ENCODE measurements at places on chromosomes 2 and 18. TPM values are rescaled to one million over a fixed set of nuclear protein-coding genes. Genes with fewer than 3 reads are reported as not detected.

SLC9A4 gene
- not detected for total RNA-seq

MYO5B gene
- 28.5 TPM for total RNA-seq

MYO7B gene
- total RNA-seq, result 1.4 TPM

GKN1 gene
- total RNA-seq, result not detected

MERTK gene
- 43.6 TPM for total RNA-seq

SCN2A gene
- total RNA-seq, result 0.87 TPM

ALPI gene
- not detected for total RNA-seq

CAMKMT gene
- total RNA-seq, result 5.4 TPM

- peak within 1 kb of the TSS; percentile 11 for H3K4me3 ChIP-seq
- H3K4me1 ChIP-seq, result no peaks in the 10 kb centered on the region
- DNase-seq, result peak; percentile 12
- H3K36me3 ChIP-seq, result no peaks in the 10 kb centered on the region
- H3K27me3 ChIP-seq, result no peaks in the 10 kb centered on the region
Measured at GRCh38 chr2:157257312-157258252, at the start of gene GALNT5. TSS of gene GALNT5 (plus strand) at chr2:157257705. CDS start at chr2:157258083, 378 bp downstream.

GRCh38 chr18:30186245-30186644 is 856.3 kb downstream of the DSC3 start:
- H3K4me3 ChIP-seq, result no peak overlapping the region
- no peaks in the 10 kb centered on the region for H3K36me3 ChIP-seq
- H3K4me1 ChIP-seq, result no peaks in the 10 kb centered on the region
- no peak for DNase-seq
- no peak overlapping the region for H3K27ac ChIP-seq

DNA sequence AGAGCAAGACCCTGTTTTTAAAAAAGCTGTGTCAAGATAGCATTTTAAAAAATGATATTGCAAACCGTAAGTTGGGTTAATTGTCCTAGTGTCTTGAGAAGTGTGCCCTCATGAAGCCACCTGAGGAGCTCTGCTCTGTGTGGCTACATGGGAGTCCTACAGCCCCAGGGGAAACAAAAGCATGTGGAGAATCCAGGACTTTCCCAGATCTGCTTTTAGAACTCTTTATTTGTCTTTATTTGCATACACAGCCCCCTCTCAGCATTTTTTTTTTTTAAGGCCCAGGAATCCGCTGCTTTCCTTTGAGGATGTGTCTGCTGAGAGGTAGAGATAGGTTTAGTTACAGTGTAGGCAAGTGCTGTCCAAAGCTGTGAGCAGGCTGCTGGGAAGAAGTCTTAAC is 219.2 kb downstream of the FHOD3 start:
- no peak overlapping the region for H3K27ac ChIP-seq
- no peak for DNase-seq
- no peak overlapping the region for H3K4me3 ChIP-seq
- no peaks in the 10 kb centered on the region for H3K4me1 ChIP-seq

DNA sequence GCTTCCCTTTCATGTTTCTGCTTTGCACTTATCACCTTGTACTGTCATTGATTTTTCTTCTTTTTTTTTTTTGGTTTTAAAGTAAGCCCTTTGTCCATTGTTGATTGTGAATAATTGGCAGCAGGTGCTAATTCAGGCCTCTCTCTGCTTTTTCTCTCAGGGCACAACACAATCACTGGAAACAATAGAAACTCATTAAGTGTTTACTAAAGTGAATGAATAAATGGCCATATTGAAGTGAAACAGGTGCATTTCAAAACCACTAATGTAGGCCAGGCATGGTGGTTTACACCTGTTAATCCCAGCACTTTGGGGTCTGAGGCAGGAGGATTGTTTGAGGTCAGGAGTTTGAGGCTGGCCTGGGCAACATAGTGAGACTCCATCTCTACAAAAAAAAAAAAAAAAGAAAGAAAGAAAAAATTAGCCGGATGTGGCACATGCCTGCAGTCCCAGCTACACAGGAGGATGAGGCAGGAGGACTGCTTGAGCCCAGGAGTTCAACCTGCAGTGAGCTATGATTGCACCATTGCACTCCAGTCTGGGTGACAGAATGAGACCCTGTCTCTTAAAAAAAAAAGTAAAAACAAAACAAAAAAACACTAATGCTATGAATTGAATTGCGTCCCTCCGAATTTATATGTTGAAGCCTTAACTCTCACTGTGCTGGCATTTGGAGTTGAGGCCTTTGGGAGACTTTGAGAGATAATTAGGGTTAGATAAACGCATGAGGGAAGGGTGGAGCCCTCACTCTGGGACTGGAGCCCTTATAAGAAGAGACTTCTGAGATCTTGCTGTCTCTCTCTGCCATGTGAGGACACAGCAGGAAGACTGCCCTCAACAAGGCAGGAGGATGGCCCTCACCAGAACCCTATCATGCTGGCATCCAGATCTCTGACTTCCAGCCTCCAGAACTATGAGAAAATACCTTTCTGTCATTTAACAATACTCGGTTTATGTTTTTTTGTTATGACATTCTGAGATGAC is 19.9 kb downstream of the SLC38A11 start:
- no peak for DNase-seq
- no peaks in the 10 kb centered on the region for H3K4me1 ChIP-seq
- H3K27me3 ChIP-seq, result no peaks in the 10 kb centered on the region
- H3K4me3 ChIP-seq, result no peak overlapping the region

GRCh38 chr2:9764153-9764778 is 79.0 kb upstream of the TAF1B start:
- H3K4me1 ChIP-seq, result no peaks in the 10 kb centered on the region
- DNase-seq, result no peak
- H3K4me3 ChIP-seq, result no peak overlapping the region
- no peaks in the 10 kb centered on the region for H3K27me3 ChIP-seq

DNA sequence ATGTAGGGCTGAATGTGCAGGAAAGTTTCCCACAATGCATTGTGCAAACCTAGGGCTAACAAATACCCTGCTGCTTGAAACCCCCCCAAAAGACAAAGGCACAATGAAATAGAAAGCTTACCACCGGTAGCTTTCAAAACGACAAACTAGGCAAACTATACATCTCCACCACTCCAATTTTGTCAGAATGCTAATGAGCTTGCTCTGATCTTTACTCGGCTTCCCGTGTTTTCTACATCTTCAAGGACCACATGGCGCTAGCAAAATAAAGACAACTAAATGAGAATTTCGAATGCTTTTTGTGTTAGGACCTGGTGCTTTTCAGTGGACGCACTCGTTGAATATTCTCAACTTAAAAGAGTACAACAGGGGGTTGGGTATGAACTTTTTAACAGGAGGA is 37.2 kb upstream of the OTX1 start:
- no peaks in the 10 kb centered on the region for H3K27me3 ChIP-seq
- no peaks in the 10 kb centered on the region for H3K4me1 ChIP-seq
- no peak overlapping the region for H3K4me3 ChIP-seq
- no peaks in the 10 kb centered on the region for H3K36me3 ChIP-seq

GRCh38 chr2:178101321-178102079 is 10.7 kb upstream of the RBM45 start:
- no peak overlapping the region for H3K4me3 ChIP-seq
- no peak overlapping the region for H3K27ac ChIP-seq
- H3K36me3 ChIP-seq, result no peaks in the 10 kb centered on the region
- no peak for DNase-seq
- H3K27me3 ChIP-seq, result no peaks in the 10 kb centered on the region

DNA sequence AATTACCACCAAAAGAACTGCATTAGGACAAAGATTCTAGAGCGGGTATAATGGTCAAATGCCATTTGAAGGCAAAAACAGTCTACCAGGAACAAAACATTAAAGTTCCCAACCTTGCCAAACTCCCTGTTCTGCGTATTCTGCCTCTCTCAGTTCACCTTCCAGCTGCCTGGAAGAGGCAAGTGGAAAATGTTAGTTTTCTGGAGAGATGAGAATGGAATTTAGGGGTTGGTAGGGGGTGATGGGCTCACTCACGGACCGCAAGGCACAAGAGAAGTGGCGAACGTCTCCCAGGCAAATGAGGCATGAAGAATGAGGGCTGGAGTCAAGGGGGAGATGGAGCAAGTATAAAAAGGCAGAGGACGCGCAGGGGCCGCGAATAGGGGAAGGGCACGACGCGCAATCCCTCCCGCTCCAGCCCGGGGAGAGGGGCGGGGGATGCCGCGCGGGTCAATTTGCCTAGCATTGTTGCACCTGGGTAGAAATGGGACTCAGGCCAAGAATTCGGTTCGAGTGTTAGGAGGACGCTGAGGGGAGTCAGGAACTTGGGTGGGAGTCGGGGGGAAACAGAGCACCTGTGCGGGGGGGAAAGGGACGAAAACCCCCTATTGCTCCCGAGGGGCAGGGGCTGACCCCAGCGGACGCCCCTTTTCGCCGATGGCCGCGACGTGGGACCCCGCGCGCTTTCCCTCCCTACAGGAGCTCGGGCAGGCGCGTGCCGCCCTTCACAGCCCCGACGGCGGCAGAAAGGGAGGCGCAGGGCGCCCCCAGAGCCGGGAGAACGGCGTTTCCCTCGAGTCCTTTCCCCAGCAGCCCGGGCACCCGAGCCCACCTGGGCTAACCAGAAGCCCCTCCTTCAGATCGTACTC is 573 bp downstream of the PAIP2B start:
- peak overlapping the region; percentile 75 for H3K27ac ChIP-seq

GRCh38 chr2:232103140-232103737 is 141.7 kb downstream of the DIS3L2 start:
- H3K27ac ChIP-seq, result no peak overlapping the region
- no peak for DNase-seq
- no peak overlapping the region for H3K4me3 ChIP-seq

- no peak overlapping the region for H3K4me3 ChIP-seq
- no peaks in the 10 kb centered on the region for H3K27me3 ChIP-seq
- DNase-seq, result no peak
- H3K36me3 ChIP-seq, result no peaks in the 10 kb centered on the region
- H3K4me1 ChIP-seq, result no peaks in the 10 kb centered on the region
- H3K27ac ChIP-seq, result no peak overlapping the region
Measured at GRCh38 chr2:96957244-96957643, 29.1 kb downstream of the FAM178B start.

GRCh38 chr2:31083234-31083993 is 54.8 kb downstream of the GALNT14 start:
- H3K27me3 ChIP-seq, result no peaks in the 10 kb centered on the region
- no peak overlapping the region for H3K4me3 ChIP-seq
- no peaks in the 10 kb centered on the region for H3K4me1 ChIP-seq
- H3K36me3 ChIP-seq, result no peaks in the 10 kb centered on the region
- no peak overlapping the region for H3K27ac ChIP-seq
- no peak for DNase-seq

- DNase-seq, result no peak
- no peak overlapping the region for H3K27ac ChIP-seq
- no peaks in the 10 kb centered on the region for H3K27me3 ChIP-seq
- no peaks in the 10 kb centered on the region for H3K36me3 ChIP-seq
Measured at GRCh38 chr18:3100498-3101132, 87.7 kb upstream of the LPIN2 start.

- H3K27me3 ChIP-seq, result no peaks in the 10 kb centered on the region
- DNase-seq, result no peak
- H3K4me3 ChIP-seq, result no peak overlapping the region
- H3K27ac ChIP-seq, result no peak overlapping the region
Measured at GRCh38 chr2:207873794-207874193, 104.1 kb upstream of the FZD5 start.

DNA sequence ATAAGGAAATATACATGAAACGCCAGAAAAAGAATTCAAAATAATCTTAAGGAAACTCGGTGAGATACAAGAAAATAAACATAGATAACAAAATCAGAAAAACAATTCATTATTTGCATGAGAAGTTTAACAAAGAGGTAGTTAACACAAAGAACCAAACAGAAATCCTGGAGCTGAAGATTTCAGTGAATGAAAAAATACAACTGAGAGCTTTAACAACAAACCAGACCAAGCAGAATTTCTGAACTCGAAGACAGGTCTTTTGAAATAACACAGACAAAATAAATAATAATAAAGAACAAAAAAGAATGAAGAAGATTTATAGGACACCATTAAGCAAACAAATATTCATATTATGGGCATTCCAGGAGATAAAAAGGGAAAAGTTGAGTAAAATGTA is 204.7 kb downstream of the ATAD2B start:
- no peaks in the 10 kb centered on the region for H3K27me3 ChIP-seq
- H3K27ac ChIP-seq, result no peak overlapping the region
- no peaks in the 10 kb centered on the region for H3K4me1 ChIP-seq
- H3K36me3 ChIP-seq, result no peaks in the 10 kb centered on the region
- no peak overlapping the region for H3K4me3 ChIP-seq
- no peak for DNase-seq

GRCh38 chr2:59032499-59032898 is 791.4 kb upstream of the FANCL start:
- H3K27ac ChIP-seq, result no peak overlapping the region
- H3K4me3 ChIP-seq, result no peak overlapping the region
- no peaks in the 10 kb centered on the region for H3K36me3 ChIP-seq

GRCh38 chr2:85401844-85402243 is 8.3 kb downstream of the CAPG start:
- H3K4me3 ChIP-seq, result no peak overlapping the region
- no peak overlapping the region for H3K27ac ChIP-seq
- H3K4me1 ChIP-seq, result peaks cover 4% of the 10 kb centered on the region
- H3K27me3 ChIP-seq, result no peaks in the 10 kb centered on the region
- no peak for DNase-seq

GRCh38 chr2:73202156-73203054 is at the start of gene NOTO:
TSS of gene NOTO (plus strand) at chr2:73202574. CDS start at chr2:73202667, 93 bp downstream.
- H3K4me3 ChIP-seq, result peak within 1 kb of the TSS; percentile 27
- H3K27ac ChIP-seq, result no peak within 1 kb of the TSS
- H3K27me3 ChIP-seq, result no peaks in the 10 kb centered on the region

DNA sequence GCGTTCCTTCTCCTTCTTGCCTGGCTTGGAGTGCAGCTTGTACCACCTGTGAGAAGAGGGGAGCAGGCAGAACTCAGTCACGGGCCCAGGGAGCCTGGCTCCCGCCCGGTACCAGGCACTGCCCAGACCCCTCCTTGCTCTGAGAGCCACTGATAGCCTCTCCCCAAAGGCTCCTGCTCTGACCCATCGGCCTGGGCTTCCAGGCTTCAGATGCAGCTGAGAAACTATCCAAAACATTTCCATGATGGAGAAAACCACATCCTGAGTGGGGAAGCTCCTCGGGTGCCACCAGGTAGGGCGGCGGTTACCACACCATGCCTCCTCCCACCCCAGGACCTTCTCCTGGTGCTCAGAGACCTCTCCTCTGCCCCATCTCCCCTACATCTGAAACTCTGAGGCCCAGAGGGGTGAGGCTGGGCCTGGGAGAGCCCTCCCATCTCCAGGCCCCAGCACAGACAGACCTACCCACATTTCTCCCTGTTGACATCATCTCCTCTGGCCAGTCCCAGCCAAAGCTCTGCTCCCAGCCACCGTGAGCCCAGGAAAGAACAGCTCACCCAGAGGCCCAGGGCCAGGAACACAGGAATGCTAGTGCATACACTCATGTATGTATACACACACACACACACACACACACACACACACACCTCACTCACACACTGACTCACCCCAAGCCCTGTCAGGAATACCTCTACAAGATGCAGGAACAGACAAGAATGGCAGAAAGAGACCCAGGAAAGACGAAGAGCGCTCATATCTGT is 17.9 kb upstream of the SFXN5 start:
- no peak overlapping the region for H3K27ac ChIP-seq
- no peaks in the 10 kb centered on the region for H3K4me1 ChIP-seq
- DNase-seq, result no peak
- H3K4me3 ChIP-seq, result no peak overlapping the region
- H3K36me3 ChIP-seq, result peaks cover 3% of the 10 kb centered on the region
- no peaks in the 10 kb centered on the region for H3K27me3 ChIP-seq

GRCh38 chr2:46082531-46083485 is 214.4 kb upstream of the EPAS1 start:
- no peak overlapping the region for H3K4me3 ChIP-seq
- H3K27ac ChIP-seq, result no peak overlapping the region
- no peaks in the 10 kb centered on the region for H3K27me3 ChIP-seq
- DNase-seq, result no peak
- H3K4me1 ChIP-seq, result no peaks in the 10 kb centered on the region
- no peaks in the 10 kb centered on the region for H3K36me3 ChIP-seq
